ENCODE measurements at places on chromosomes 3 and 15.

- DNase-seq, result no peak
Measured at GRCh38 chr15:28948036-28948435, 62.3 kb downstream of the APBA2 start.

- DNase-seq, result no peak
Measured at GRCh38 chr3:127637546-127637945, 8.6 kb downstream of the PODXL2 start.

- DNase-seq, result no peak
Measured at GRCh38 chr3:124772081-124772831, 42.0 kb downstream of the UMPS start.

DNA sequence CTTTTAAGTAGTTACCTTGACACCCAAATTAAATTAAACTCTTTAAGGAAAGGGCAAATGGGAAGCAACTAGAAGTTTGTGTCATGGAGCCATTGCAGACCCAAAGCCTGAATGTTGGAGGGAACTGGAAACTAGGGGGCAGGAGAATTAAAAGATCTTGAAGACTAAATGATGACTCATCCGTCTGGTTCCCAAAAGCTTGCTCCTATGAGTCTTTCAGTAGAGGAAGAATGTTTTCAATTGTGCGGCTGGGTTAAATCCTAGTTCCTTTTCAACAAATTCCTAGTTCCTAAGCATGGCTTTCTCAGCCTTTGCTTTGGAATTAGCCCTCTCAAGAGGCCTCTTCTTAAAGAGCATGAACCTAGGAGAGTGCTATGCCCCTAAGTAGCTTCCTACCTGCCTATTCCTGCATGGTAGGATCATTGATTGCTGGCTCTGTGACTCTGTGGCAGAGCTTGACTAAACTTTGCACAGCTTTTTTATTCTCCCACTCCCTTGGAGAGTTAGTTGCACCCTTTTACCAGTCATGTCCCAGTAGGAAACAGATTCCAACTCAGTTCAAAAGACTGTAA is 17.7 kb downstream of the CLEC3B start:
- no peak for DNase-seq

DNA sequence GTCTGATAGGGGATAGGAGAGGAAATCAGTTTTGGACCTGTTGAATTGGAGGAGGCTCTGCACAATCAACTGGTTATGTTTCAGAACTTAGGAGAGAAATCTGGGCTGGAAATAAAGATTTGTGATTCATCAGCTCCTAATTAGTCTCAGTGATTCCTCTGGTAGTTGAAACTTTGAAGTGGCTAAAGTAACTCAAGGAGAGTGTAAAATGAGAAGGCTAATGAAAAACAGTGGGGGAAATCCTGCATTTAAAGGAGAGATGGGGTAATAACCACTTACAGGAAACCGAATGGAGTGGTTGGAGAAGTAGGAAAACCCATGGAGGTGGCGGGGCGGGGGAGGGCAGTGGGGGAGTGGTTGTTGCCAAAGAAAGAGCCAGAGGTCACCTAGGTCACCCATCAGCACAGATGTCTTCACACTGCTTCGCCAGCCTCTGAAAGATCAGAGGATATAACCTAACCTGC is 32.6 kb downstream of the MAP2K5 start:
- no peak for DNase-seq

- no peak for DNase-seq
Measured at GRCh38 chr15:99917252-99917651, 184.0 kb upstream of the LYSMD4 start.

- no peak for DNase-seq
Measured at GRCh38 chr3:43966530-43966929, 275.2 kb upstream of the TOPAZ1 start.

GRCh38 chr15:90097475-90097874 is 4.8 kb downstream of the IDH2 start:
- DNase-seq, result no peak

GRCh38 chr15:70084461-70084860 is 13.3 kb downstream of the TLE3 start:
- no peak for DNase-seq

GRCh38 chr3:47376393-47376792 is 4.4 kb upstream of the PTPN23 start:
- no peak for DNase-seq

DNA sequence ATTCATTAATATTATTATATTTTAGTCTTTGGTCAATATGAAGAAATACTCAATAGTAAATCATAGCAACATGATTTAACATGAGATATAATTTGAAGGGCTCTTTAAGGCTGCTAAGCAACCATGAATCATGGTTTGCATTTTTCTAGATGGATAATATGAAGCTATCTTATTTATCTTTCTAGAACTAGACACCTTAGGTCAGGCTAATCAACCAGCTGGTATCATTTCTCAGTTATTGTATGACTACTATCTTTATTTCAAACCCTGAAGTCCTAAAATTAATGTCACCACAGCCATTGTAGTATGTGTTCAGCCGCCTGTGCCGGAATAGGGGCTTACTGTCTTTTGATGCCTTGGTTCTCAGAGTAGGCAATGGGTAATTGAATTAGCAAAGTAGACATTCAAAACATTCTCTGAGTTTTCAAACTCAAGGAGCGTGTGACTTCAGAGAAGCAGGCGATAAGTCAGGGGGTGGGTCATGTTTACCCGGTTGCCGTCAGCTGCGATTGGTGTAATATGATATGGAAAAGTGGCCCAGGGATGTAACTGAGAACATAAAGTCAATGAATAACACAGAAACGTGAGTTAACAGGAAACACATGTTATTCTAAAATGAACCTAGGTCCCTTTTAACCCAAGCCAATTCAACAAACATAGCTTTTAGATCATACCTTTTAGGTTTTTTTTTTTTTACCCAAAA is 93.4 kb upstream of the CTDSPL start:
- no peak for DNase-seq

DNA sequence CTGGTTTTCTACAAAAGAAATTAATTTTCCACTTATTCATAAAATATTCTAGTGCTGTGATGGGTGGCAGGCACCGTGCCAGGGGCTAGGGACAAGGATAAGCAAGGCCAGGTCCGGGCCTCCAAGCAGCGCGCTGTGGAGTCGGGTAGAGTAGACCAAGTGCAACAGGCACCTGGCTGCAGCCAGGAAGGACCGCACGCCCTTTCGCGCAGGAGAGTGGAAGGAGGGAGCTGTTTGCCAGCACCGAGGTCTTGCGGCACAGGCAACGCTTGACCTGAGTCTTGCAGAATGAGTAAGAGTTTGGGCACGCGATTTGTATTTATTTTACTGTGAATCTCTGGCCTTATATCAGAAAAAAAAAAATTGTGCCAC is at the start of gene CASR:
TSS of gene CASR (plus strand) at position 148 of the 372 bp plus-strand sequence. CDS start 70,522 bp downstream, outside the sequence.
- DNase-seq, result peak; percentile 36

- no peak for DNase-seq
Measured at GRCh38 chr15:40328176-40328575, 4.7 kb downstream of the INAFM2 start.

DNA sequence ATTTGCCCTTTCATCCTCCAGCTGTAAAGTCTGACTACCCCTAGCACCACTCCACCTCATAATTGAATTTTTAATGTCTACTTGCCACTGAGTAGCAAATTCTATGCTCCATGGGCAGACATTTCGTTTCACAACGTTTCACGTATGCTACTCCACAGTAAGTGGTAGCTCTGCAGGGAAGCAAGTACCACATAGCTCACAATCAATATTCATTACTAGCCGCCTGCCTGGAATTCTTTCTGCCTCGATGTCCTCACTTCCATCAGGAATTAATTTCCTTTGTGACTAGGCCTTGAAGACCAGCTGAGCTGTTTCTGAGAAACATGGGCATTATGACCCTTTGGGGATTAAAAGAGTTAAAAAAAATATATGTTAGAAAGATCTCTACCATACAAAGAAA is 15.3 kb downstream of the NPTN start:
- no peak for DNase-seq

GRCh38 chr3:13539292-13539638 is 9.7 kb upstream of the FBLN2 start:
- DNase-seq, result no peak

GRCh38 chr15:78216276-78217104 is 17.9 kb downstream of the ACSBG1 start:
- DNase-seq, result peak; percentile 97

DNA sequence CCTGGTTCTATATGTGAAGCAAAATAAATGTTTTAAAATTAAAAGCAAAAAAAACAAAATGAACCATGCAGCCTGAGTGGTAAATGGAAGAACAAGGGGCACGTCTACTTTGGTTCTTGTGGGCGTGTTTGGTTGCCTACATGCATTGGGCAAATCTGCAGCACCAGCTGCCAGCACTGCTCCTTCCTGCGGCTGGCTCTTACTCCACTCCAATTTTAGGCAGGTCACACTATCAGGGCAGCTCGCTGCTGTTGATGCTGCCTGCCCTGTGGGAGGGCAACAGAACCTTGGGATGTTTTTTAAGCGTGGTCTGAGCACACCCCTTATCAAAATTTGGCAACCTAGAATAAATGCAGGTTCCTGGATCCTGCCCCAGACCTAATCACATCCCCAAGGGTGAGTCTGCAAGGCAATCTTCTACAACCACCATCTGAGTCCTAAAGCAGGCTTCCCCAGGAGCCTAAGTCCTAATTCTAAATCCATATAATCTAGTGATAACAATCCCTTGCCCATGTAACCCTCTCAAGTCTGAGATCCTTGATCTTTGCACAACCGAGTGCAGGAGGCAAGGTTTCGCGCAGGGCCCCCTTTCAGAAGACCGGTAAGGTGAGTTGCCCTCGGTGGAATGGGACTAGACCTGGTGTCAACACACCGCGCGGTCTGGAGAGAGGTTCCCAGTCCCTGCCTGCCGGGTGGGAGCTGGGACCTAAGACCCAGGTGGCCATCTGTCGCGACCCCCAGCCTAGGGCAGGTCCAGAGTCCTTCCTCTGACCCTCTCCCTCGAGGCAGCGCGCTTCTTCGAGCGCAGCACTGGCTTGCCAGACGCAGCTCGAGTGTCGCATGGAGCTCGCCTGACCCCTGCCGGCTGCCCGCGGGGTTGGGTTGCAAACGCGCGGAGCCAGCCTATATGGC is 15.9 kb downstream of the IVD start:
- DNase-seq, result peak; percentile 70

DNA sequence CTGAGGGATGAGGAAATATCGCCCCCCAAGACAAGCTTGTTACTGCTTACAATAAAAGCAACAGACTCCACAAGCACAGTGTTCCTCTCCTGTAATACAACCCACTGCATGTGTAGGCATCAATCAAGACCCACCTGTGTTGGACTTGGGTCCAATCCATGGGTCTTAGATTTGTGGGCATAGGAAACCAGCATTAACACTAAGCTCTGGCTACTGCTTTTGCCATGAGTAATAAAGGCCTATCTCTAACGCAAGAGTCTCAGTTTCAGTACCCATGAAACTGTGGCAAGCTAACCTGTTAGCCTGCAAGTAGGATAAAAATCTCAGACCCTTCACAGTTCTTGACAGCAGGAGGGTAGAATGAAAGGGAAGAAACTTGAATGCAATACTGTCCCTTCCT is 5.2 kb upstream of the EIF1B start:
- DNase-seq, result no peak

DNA sequence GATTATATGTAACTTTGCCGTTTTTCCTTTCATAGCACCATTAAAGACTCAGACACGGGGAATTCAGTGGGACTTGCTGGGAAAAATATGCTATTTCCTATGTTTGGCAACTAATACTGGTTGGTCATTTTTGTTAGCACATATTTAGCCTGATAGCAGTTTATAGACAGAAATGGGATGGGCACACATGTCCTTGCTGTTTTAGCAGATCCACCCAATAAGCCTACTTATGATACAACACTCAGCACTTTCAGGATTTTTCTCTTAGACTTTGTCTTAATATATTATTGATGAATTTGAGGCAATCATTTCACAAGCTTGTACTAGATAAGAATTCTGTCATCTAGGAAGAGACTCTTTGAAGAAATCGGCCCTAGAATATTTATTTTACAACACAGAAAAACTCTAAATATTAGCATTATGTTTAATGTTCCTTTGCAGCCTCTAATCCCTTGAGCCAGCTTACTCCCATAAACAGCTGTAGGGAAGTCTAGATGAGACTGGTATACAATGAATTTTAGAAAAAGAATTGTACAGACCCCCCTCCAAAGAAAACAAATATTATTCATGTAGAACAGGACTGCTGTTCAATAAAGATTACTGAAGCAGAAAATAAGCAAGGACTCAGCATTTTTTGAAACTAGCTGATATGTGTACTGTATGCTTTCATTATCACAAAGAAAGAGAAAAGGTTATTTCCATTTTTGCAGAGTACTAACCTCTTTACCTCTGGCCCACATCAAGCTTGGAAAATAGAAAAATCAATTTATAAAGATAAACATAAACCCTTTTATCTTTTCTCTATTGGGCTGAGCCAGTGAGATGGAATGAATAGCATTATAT is 656.8 kb upstream of the SGO1 start:
- no peak for DNase-seq

DNA sequence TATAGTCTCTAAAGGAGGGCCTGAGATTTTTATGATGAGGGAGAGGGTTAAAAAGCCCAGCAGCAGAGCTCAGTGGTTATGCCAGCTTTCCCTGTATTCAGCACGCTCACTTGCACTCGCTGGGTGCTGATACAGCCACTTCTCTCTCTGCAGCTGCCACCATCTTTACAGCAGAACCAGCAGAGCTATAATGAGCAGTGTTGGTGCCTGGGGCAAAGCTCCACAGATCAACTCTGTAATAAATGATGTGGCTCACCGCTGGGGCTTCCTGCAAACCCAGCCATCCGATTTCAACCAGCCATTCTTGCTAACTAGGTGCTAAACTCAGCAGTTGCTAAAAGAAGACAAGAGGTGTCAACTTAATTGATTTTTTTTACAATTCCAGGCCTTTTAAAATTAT is 48.0 kb downstream of the ARNT2 start:
- DNase-seq, result no peak

GRCh38 chr3:31534065-31534425 is 1.3 kb downstream of the STT3B start:
- DNase-seq, result no peak

DNA sequence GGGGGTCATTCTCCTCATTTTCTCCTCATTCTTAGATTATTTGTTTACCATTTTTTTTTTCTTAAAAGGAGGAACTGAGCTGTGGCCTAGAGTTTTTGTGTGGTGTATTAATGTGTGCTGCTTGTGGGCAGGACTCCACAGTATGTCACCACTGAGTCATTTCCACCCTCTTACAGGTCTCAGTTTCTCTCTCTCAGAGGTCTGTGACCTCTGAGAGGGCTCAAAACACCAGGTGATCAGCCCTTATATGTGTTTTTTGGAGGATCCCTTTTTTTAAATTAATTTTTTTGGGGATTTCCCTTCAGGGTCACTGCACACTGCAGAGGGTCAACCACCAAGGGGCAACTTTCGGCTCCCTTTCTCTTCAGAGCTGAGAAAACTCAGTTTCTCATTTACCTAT is 166.4 kb downstream of the SUCNR1 start:
- DNase-seq, result no peak

DNA sequence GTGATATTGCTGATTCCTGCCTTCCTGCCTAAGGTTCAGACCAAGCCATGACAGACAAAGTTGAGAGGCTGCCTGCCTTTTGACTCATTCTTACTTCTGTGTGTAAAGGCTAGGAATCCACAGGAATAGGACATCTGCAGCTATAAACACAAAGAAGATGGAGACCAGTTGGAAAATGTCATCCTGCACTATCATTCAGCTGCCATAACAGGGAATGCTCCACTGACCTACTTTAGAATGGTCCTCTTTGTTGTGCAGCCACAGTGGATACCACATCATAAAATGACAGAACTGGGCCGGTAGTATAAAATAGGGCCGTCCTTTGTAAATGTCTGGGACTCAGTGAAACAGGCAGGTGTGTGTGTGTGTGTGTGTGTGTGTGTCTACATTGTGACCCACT is 75.1 kb downstream of the STAC start:
- no peak for DNase-seq

GRCh38 chr15:100705065-100705464 is 102.7 kb downstream of the ASB7 start:
- no peak for DNase-seq
